ENCODE measurements at places on chromosomes 13 and 19.

DNA sequence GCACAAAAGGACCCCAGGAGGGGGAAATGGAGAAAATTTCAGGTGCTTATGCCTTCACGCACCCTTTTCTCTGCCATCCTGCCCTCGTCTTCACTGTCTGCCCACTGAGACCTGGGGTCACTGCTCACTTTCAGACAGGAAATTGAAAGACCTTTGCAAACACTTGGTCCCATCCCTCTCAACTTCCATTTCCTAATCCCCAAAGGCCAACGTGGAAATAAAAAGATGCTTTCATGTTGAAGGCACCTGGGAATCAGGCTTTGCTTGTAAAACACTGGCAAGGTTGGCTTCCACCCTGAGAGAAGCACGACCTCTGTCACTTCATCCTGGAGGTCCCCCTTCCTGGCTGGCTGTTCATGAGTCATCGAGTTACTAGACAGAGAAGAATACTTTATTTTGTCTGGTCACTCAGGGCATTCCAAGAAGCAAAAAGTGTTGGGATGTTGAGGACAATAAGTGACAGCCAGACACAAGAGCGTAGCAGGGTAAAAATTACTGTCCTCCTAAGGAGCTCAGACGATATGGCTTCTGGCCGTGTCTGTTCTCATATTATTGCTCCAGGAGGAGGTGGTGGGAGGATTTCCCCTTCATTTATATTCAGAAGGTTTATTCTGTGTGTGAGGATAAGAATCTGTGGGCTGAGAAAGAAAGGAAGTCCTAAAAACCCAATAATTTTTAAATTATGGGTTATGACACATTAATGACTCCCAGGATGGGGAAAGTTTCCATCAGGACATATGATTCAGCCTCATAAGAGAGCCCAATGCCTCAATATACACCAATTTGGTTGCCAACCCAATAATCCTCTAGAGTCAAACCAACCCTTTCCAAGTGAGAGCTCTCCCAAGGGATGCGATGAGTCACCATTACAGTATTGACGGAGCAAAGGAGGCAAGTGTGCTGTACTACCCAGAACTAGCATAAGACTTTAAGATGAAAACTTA is 409.0 kb downstream of the COG6 start:
- no peak for DNase-seq

GRCh38 chr19:16285769-16286498 is 38.7 kb upstream of the KLF2 start:
- no peak for DNase-seq

DNA sequence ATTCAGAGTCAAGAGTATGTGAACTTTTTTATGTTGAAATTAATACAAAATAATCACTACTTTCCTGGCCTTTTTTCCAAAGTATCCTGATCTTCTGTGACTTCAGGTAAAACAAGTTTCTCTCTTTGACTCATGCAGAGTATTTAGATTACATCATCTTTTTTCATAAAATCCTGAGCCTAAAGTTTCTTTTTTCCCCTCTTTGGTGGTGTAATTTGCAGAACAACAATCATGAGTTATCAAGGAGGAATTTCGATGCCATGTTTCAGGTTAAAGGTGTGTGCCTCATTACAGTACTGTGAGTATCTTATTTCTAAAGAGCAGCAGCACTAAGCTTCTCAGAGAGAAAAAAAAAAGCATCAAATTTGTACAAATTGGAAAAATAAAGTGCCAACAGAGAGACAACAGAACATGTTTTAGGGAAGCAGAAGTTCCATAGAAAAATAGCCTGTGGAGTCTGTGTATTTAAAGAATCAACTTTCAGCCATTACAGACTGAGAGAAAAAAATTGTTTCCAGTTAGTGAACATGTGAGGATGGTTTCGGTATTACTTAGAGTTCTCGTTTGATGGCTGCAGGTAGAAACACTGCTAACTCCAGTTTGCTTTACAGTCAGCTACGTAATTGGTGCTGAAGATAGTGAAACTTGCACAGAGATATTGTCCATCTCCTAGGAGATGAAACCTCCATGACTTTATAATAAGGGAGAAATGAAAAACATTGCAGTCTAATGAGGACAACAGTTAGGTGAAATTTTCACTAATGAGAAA is 78.1 kb upstream of the PCDH9 start:
- no peak for DNase-seq

DNA sequence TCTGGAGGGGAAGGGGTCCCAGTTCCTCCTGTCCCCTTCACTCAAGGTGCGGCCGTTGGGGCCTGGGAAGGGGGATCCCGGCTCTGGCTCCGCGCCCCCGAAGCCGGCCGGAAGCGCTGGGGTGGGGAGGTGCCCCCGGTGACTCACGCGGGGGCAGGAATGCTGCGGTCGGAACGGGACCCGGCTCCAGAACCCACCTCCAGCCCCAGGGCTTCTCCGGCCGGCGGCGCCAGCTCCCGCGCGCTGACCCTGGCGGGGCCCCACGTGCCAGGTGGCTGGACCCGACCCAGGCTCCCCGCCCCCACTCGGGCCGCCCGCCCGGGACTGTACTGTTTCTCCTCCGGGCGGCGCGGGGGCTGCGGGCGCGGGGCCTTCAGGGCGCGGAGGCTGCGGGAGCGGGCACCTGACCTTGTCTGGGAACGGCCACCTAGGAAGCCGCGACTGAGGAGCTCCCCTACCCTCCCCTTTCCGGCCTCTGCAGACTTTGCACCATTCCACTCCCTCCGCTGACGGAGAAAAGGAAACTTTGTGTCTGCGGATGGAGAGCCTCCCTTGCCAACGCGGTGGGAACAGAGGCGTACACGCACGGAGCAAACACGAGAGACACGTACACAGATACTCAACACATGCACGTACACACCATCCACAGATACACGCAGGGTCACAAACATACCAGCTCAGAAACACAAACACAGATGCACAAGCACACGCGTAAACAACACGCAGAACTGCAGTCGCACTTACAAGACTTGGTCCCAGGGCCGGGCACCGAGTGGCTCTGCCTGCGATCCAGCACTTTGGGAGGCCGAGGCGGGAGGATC is 7.2 kb downstream of the AXL start:
- no peak for DNase-seq

DNA sequence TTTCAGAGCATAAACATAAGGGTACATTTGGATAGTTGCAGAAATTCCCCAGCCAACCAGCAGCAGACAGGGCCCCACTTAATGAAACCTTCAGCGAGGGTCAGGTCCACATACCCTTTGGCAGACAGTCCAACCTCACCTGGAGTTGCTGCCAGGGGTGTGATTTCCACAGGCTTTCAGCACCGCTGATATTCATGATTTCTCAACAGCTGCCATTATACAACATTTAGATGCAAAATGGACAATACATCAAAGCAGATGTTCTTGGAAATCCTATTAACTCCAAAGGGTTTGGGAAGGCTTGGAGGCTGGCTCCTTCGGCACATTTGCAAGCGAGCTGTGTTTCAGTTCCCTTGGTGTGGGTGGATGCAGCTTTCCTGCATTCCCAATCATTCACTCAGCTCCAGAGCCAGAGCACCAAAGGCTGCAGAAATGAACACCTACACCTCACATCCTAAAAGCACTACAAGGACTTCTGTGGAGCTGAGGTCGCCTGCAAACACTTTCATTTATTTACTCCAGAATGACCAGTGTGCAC is 147.2 kb upstream of the VSTM2B start:
- no peak for DNase-seq

DNA sequence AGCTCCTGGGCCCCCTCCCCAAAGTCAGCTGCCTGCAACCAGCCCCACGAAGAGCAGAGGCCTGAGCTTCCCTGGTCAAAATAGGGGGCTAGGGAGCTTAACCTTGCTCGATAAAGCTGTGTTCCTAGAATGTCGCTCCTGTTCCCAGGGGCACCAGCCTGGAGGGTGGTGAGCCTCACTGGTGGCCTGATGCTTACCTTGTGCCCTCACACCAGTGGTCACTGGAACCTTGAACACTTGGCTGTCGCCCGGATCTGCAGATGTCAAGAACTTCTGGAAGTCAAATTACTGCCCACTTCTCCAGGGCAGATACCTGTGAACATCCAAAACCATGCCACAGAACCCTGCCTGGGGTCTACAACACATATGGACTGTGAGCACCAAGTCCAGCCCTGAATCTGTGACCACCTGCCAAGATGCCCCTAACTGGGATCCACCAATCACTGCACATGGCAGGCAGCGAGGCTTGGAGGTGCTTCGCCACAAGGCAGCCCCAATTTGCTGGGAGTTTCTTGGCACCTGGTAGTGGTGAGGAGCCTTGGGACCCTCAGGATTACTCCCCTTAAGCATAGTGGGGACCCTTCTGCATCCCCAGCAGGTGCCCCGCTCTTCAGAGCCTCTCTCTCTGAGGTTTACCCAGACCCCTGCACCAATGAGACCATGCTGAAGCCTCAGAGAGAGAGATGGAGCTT is 4.7 kb upstream of the CEACAM5 start:
- no peak for DNase-seq

DNA sequence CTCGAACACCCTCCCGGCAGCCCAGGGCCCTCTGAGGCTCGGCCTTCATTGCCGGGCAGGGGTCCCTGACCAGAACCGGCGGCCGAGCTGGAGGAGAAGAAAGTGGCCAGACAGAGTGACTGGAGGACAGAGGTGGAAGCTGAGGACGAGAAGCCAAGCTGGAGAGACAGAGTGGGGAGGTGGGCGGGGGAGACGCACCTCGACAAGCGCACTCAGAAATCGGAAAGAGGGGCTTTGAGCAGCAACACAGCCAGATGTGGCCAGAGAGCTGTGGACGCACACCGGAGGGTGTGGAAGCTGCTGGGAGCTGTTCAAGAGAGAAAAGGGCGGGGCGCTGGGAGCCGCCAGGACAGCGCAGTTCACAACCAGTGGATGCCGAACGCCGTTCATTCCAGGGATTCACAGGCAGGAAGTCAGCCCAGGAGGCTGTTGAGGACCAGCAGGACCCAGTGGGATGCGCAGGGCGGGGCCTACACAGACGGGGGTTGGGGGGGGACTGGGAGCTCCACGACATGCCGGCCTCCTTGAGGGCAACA is 28.2 kb upstream of the C13orf46 start:
- DNase-seq, result no peak

DNA sequence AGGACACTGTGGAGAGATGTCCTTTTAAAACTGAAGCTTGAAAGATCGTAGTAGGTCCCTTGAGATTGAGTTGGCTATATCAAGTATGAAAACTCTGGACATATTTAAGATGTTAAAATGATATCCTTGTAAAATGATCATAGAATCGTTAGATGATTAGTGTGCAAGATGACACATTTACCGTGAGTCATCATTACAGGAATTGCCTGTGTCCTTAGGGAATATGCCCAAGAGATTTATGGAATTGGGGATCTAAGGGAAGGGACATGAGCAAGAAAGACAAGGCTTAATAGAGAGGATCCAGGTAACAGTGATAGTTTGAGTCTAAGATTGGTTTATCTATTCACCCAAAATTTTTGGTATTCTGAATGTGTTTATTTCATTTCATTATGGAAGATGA is 233.7 kb downstream of the GPC5 start:
- no peak for DNase-seq

DNA sequence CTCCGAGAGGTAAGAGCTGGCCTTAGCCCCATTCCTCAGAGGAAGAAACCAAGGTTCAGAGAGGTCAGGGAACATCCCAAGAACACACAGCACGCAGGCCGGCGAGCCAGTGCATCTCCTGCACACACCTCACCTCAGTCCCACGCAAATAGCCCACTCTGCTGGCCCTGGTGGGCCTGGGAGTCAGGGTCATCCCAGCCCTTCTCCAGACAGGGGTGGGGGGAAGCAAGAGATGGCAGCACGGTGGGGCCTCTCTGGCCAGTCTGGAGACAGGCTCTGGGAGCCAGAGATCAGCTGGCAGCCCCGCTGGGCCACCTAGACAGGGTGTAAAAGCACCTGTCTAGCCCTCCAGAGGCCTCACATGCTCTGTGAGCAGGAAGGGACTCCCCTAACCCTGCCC is 26.8 kb downstream of the TUBA3C start:
- DNase-seq, result no peak

DNA sequence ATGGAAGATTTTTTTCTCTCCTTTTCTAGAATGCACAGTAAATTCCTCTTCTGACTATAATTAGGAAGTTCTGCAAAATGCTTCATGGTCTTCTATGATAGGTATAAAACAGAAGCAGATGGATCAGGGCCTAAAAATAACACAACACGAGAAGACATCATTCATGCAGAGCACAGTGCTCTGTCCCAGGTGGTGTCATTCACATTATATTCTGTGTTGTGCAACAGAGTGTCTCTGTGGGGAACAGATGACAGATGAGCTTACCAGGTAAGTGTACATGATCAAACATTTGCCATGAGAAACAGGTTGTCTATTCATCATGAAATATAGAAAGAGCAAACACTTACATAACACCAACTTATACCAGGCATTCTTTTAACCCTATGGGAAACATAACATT is 288.3 kb downstream of the KCTD12 start:
- peak; percentile 32 for DNase-seq

DNA sequence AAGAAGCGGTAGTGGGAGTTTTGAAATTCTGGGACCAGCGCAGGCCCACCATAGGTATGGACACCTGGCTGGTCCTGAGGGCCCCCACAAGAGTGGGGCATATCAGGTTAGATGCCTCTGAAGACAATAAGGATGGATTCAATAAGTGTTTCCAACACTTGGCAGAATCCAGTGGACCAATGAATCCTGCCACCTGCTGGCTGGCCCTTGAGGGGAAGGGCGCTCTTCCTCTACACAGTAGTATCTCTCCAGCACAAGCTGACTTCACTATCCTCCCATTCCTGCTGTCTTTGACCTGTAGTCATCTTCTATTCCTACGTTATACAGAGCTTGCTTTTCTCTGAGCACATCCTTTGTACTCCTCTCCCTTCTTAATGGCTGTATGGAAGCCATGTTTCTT is 199.7 kb upstream of the TSHZ3 start:
- DNase-seq, result peak; percentile 3

- no peak for DNase-seq
Measured at GRCh38 chr13:65468628-65469027, 1761.5 kb downstream of the PCDH9 start.

DNA sequence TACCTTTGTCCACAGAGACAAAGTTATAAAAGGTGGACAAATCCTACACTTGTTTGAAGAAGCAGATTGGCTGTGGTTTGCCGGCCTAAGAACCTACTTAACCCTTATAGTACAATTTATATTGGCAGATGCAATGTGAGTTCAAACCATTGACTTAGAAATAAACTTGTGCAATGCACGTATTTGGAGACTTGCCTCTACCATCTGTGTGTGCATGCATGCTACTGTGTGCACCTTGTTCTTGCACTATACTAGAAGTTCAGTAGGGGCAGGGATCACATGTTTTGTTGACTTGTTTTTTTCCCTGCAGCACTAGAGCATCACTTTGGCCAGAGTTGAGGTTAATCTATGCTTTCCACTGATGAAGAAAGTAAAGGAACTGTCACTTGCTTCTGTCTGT is 163.1 kb upstream of the SERP2 start:
- DNase-seq, result no peak

DNA sequence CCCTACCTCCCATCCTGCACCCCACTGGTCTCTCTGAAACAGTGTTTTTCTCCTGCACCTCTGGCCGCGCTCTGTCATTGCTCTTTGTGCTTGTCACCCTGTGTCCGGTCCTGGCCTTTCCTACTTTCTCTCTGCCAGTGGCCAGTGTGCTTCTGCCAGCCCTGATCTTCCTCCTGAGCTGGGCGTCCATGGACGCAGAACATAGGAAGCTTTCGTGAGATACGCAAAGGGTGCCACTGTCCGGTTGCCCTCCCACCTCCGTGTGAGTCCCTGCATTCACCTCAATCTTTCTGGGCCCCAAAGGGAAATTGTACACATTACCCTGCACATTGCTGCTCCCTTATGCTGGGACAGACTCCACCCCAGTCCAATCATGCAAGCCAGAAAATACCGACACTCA is 105.7 kb upstream of the SOX1 start:
- no peak for DNase-seq

All from SK-N-DZ (cell line).